ENCODE measurements at places on chromosomes 6 and 20.

DNA sequence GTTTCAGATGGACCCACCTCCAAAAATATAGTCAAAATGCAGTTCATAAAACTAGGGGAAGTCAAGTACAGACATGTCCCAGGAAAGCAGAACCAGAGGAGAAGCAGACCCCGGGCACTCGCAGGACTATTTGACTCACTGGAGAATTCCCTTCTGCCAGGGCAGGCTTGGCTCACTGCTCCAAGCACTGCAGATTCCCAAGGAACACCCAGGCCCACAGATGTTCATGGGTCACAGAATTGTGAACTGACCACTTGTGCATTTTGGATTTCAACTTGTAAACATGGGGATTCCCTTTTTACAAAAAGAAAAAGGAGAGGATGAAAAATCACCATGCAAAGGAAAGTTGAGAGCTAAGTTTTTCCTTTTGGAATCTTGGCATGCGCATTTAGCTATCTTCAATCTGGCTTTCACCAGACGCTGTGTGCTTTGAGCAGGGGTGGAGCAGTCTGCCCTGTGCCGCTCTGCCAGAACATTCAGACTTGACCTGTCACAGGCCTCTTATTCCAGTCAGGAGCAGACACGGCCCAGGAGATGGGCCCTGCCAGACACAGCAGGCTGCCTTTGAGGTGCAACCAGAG, 237.5 kb upstream of the TAB2 start:
- no peak for DNase-seq

GRCh38 chr6:26594131-26594498, 2.6 kb upstream of the ABT1 start:
- DNase-seq = no peak

- DNase-seq = no peak
These were observed 105.0 kb downstream of the SPTLC3 start for GRCh38 chr20:13113731-13114130.

GRCh38 chr20:4813076-4813862, 91.6 kb downstream of the PRND start:
- no peak for DNase-seq

DNA sequence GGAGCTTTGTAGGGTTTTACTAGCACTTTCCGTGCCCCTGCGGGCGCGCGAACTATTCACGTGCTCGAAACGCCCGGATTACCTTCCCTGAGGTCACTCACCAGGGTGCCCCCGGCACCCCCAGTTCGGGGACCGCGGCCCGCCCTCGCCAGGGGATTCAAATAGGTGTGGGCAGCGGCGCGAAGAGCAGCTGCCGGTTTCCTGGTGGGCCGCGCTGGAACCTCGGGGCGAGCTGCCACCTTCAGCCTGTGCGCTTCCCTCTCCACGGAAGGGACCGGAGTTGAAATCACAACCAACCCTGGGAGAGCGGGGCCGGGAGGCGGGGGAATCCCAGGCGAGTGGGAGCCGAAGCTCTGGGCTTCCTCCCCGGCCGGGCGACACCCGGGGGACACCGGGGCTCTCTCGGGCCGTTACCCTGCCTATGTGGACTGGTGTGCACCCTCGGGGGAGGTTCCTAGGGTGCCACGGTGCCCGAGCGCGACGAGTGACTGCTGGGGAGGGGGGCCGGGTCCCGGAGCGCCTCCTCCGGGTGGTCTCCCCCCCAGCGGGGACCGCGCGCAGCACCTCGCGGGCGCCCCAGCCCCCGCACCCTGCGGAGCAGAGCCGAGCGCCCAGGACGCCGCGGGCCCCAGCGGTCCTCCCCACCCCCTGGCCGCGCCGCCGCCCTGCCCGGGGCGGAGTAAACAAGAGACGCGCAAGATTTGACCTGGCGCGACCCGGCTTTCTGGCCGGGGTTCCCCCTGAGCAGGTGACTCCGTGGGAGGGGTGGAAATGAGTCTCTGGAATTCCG, 2.1 kb upstream of the HIVEP2 start:
- DNase-seq = peak; percentile 37

DNA sequence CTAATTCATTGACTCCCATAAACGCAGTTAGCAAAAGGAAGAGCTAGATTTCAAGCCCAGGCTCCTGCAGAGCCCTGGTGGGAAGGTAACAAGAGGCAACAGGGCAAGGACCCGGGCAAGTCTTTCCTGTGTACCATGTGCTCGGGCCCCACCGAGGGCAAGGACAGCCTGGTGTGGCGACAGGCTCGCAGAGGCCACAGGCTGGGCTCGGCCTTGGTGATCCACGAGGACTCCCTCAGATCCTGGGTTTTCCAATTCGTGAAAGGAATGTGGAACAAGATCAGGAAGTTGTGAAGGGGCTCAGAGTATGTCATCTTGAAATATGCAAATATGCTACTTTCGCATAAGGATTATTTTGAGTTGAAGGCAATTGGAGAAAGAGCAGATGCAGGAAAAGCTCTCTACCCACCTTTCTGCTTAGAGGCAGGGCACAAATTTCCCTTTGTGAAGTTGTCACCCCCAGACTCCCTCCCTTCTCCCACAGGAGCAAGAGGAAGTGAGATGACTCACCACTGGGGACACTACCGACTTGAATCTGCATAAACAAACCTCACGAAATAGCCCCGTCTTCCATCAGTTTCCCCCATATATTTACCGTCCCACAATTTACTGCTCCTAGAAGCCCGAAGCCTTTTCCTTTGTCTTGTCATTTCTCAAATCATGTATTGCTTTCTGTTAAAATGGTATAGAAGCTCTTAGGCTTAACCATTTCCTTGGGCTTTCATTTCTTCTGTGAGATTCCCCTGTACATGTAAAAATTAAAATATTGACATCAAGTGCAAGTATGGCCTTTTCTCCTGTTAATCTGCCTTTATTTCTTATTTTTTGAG, 79.0 kb downstream of the PSMG4 start:
- no peak for DNase-seq

GRCh38 chr6:122714059-122714458, 65.5 kb upstream of the FABP7 start:
- no peak for DNase-seq

DNA sequence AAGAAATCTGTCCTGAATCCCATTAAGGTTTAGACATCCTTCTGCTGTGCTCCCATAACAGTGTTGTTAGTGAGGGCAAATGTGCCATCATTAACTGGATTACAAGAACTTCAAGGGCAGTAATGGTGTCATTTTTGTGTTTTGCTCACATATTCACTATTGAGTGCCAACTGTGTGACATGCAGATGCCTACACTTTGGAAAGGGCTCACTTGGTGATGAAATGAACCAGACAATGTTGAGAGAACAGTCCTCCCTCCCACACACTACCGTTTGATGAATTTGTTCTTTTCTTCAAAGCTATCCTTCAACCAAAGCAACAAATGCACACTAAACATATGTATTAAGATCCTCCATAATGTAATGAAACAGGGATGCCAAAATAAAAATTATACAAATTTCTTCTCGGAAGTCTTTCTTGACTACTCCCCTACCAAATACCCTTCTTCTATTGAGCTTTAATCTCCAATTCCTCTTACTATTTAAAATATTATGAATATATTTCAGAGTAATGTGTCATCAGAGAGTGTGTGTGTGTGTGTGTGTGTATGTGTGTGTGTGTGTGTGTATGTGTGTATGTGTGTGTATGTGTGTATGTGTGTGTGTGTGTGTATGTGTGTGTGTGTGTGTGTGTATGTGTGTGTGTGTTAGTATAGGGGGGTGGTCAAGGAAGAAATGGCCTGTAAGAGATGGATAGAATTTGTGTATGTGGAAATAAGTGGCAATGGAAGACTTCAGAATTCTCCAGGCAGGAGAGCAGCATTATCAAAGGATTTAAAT, 92.3 kb upstream of the ENPP5 start:
- no peak for DNase-seq

GRCh38 chr20:46117704-46118467, at the start of gene CD40:
Gene CD40 (plus strand): TSS chr20:46118314. CDS start chr20:46118344, 30 bp downstream.
- no peak for DNase-seq
